ENCODE measurements at places on chromosomes 6 and 20. TPM values are rescaled to one million over a fixed set of nuclear protein-coding genes. Genes with fewer than 3 reads are reported as not detected.

Gene ANGPT4
- not detected for total RNA-seq

Gene CCDC170
- not detected for total RNA-seq

- no peaks in the 10 kb centered on the region for H3K4me1 ChIP-seq
- no peak overlapping the region for H3K27ac ChIP-seq
- DNase-seq, result no peak
Observed at GRCh38 chr6:128240024-128240428, 280.4 kb downstream of the PTPRK start.

- no peak overlapping the region for H3K27ac ChIP-seq
- H3K4me1 ChIP-seq, result no peaks in the 10 kb centered on the region
- H3K36me3 ChIP-seq, result no peaks in the 10 kb centered on the region
- H3K4me3 ChIP-seq, result no peak overlapping the region
- DNase-seq, result no peak
Observed at GRCh38 chr6:73548458-73549446, 27.9 kb upstream of the EEF1A1 start.

- DNase-seq, result peak; percentile 37
- H3K4me1 ChIP-seq, result peaks cover 22% of the 10 kb centered on the region
- H3K27me3 ChIP-seq, result no peaks in the 10 kb centered on the region
- H3K4me3 ChIP-seq, result peak overlapping the region; percentile 55
- no peaks in the 10 kb centered on the region for H3K36me3 ChIP-seq
Observed at GRCh38 chr20:53655625-53656292, 62.1 kb upstream of the ZNF217 start.

GRCh38 chr6:68279793-68280557 is 355.1 kb upstream of the ADGRB3 start:
- H3K27me3 ChIP-seq, result no peaks in the 10 kb centered on the region
- H3K27ac ChIP-seq, result no peak overlapping the region
- DNase-seq, result peak; percentile 13
- no peaks in the 10 kb centered on the region for H3K4me1 ChIP-seq
- no peaks in the 10 kb centered on the region for H3K36me3 ChIP-seq

All from PC-3 (cell line).